Muscle of leg (tissue), 16 donors: ENCODE measurements at places on chromosomes 16 and 17.

- DNase-seq, result peak; percentile 46
Observed at GRCh38 chr17:7858522-7858810, 663 bp downstream of the CYB5D1 start.

- DNase-seq, result no peak
Observed at GRCh38 chr16:66298571-66299120, 67.8 kb upstream of the CDH5 start.

- DNase-seq, result no peak
Observed at GRCh38 chr17:40760105-40761016, 5.2 kb upstream of the KRT25 start.

DNA sequence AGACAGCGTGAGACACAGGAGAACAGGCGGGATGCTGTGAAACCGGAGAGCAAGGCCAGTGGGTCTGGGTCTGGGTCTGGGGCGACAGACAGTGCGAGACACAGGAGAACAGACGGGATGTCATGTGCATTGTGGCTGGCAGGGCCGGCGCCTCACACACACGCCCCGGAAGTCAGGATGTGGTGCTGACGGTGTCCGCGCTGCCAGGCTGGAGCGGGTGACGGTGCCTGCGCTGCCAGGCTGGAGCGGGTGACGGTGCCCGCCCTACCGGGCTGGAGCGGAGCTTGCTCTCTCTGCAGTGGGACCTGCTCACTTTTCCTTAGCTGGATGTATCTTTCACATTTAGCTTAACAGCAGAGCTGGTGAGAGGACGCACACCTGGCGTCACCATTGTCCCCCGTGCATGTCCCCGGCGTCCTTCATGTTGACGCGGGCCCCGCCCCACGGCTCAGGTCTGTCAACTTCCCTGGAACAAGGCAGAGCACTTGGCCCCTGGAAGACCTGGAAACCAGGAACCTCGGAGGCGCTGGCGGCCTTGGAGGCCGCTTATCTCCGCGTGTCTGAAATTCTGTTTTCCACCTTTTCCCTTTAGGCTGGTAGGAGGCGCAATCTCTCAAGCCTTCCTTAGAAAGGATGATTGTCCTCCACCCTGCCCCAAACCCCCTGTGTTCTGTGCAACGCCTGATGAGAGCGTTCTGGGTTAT lies 43.0 kb upstream of the ZNF750 start:
- DNase-seq, result no peak

- no peak for DNase-seq
Observed at GRCh38 chr17:81580481-81580880, 28.3 kb upstream of the FAAP100 start.

DNA sequence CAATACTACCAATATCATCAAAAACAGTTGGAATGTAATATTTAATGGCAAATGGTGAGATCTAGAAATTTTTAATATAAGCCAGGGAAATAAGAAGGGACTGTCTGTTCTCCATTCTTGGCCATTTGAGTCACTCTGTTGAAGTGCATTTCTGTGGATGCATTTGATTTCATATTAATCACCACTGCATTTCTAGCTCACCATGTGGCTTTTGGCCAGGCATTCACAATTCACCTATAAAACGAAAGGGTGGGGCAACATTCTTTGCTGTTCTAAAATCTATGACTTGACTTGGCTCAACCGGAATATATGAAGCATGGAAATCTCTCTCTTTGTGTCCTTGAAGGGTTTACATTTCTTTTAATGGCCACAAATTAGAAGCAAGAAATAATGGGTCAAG lies 483.0 kb downstream of the SLC39A11 start:
- DNase-seq, result no peak

- DNase-seq, result peak; percentile 64
Observed at GRCh38 chr17:35088356-35088880, 24.9 kb upstream of the RFFL start.

DNA sequence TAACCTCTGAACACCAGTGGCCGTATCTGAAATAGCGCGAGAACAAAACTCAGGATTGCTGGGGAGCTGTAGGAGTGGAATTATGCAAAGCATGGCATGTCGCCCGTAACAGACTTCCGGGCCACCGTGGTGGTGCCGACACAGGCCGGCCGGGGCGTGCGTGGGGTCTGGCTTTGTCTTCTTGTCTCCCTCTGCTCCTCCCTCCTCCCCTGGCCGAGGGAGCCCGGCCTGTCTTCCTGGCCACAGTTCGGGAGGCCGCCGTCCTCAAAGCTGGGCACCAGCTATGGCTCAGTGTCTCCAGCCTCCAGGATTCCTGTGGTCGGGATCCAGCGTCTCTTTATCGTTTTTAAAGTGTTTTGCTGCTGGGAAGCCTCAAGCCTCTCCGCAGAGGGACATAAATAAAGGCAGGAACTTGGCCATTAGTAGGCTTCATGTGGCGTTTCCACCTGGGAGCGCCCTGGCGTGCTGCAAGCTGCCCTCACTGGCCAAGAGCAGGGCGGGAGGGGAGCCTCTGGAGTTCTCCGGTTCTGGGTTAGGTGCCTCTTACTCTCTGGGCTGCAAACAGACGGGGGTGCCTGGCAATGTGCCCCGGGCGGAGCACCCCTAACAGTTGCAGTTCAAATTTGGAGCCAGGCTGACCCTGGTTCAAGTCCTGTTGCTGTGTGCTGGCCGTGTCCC lies 22.0 kb upstream of the NPTX1 start:
- DNase-seq, result peak; percentile 83

DNA sequence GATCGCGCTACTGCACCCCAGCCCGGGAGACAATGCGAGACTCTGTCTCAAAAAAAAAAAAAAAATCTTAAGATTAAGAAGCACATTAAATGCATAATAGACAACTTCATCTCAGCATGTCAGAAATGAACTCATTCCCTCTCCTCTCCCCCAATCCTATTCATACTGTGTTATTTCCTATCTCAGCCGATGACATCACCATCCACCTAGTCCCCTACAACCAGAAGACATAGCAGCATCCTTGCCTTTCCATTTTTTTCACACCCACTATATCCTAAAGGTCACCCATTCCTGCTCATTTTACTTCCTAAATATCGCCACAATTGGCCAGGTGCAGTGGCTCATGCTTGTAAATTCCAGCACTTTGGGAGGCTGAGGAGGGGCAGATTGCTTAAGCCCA lies 81.3 kb downstream of the RPGRIP1L start:
- DNase-seq, result no peak

- no peak for DNase-seq
Observed at GRCh38 chr17:34366529-34367107, 3.6 kb upstream of the CCL1 start.

- peak; percentile 67 for DNase-seq
Observed at GRCh38 chr16:49703483-49703882, 152.4 kb downstream of the ZNF423 start.

- no peak for DNase-seq
Observed at GRCh38 chr16:69111876-69112230, 6.4 kb downstream of the HAS3 start.

DNA sequence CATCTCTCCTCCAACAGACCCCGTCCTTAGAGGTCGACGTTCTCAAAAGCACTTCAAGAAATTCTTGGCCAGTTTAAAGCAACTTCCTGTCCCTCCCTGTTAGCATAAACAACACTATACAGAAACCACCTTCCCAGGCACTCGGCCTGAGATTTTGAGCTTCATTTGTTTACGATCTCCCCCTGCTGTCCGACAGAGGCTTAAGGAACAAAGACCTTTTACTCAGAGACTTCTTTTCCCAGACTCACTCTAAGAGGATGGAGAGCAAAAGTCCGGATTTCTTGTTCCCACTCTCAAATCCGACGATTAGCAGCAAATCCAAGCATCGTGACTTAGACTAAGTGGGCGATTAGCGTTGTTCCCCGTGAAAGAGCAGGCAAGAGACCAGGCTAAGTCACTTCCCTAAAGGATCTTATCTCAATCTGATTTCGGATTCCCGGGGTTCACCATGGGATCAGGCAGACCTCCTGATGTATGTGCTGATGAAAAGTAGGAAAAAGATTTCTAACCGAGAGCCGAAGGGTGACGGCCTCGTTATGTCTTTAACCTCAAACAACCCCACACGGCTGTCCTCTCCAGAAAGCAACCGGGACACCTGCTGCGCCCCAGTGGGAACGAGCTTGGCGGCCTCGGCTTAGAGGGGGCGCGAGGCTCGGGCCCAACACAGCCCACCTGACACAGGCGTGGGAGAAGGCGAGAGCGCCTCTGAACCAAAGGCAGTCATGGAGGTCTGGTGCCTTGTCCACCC lies 598 bp downstream of the INPP5K start:
- DNase-seq, result peak; percentile 92

- no peak for DNase-seq
Observed at GRCh38 chr17:7174603-7175326, 4.4 kb downstream of the ASGR1 start.

DNA sequence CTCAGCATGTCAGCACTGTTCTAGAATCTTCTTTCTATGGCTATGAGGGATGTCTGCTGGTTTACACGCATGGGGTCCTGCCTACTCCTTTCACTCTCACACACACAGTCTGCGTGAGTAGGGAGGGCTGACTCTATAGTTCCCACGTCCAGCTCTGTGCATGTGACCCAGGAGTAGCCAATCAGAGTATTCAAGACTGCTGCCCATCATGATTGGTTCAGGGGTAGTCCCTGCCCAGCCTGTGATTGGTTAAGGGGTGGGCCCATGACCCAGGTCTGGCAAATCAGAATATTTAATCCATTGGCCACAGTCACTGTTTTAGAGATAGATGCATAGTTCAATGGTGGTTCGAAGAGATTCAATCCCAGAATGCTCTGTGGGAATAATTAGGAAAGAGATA lies 151.3 kb upstream of the IRX3 start:
- DNase-seq, result no peak

DNA sequence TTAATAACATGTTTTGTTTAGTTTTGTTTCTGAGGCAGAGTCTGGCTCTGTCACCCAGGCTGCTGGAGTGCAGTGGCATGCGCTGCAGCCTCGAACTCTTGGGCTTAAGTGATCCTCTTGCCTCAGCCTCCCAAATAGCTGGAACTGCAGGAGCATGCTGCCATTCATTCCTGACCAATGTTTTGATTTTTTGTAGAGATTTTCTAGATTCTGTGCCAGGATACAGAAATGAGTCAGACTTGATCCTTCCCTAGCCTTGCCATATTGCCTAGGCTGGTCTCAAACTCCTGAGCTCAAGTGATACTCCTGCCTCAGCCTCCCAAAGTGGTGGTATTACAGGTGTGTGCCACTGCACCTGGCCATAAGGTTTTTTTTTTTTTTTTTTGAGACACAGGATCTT lies 17.7 kb downstream of the TAOK1 start:
- no peak for DNase-seq

DNA sequence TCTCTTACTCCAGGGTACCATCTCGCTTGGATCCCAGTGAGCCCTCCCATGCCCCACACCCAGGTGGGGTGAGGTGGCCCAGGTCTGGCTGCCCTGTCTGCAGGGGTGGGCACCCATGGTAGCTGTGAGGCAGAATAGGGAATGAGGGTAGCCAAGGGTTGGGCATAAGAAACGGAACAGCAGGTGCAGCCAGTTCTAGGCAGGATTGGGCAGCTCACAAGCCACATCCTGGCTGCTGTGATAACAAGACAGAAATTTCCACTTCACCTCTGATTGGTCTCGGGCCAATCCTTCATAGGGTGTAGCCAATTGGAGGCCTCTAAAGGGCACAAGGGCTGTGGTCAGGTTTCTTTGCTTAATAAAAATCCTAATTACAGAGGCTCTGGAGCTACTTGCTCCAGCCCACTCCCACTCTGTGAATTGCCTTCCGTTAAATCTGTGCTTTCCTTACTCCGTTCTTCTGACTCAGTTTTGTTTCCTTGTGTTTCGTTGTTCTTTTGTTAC lies 1.5 kb upstream of the ARHGDIG start:
- DNase-seq, result no peak

DNA sequence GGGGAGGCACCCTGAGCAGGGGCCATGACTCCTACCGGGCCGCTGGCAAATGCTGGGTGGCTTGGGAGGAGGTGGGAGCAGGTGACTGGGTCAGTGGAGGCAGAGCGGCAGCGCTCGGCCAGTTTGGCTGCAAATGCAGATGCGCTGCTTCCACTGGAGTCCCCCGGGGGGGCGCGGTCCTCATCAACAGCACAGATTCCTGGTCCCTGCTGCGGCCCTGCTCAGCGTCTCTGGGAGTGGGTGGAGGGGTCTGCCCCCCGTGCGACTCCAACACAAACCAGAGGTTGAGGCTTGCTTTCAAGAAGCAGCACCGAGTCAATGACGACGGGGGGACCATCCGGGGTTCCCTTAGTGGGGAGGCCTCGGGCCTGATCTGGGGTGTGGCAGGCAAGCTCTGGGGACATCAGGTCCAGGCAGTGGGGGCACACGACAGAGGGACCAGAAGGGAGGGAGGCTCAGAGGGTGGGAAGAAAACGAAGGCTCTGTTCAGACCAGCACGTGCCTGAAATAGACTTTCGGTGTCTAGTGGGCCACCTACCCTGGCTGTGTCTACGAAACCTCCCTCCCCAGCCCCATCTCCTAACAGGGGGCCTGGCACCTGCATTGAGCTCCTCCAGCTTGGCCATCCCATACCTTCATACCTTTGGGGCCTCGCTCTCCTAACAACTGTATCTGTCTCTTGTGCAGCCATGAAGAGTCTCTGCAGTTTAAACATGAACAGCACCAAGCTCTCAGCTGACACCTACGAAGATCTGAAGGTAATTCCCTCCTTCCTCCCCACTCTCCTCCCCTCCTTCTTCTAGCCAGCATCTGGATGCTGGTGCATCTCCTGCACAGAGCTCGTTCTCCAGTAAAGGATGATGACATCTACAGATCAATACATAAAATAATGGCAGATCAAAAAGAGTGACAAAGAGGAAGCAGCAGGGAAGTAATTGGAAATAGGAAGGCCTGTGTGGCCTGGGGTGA lies 72.5 kb upstream of the PLCG2 start:
- no peak for DNase-seq

DNA sequence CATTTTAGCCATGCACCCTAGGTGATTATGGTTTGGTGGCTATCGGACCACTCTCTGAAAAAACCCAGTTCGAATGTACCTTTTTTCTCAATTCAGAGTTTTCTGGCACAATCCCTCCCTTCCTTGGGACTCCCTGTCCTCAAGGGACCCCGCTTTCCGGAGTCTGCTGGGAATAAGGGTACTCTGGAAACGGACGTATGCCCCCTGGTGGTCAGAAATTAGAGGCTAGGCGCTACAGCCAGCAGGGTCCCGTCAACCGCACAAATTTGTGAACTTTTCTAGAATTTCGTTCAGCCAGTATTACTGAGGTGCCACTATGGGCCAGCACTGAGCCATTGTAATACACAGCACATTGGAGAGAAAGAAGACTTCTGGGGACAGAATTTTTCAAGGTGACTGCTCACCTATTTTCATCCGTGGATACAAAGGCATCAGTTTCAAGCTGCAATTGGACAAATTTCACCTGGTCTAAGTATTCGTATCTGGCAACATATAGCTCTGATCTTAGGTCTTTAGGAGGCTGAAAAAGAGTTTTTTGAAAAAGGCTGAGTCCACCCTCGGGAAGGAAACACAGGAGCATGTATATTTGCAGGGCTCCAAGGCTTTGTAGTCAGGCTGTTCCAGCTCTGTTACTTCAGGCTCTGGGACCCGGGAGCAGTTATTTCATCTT lies 27.1 kb upstream of the CRYBA1 start:
- DNase-seq, result peak; percentile 84

- DNase-seq, result no peak
Observed at GRCh38 chr16:586645-587590, 2.9 kb upstream of the RAB40C start.

- DNase-seq, result no peak
Observed at GRCh38 chr17:146983-147761, 9.8 kb downstream of the SCGB1C2 start.
